CMK (cell line): ENCODE measurements at places on chromosomes 13 and 19.

- DNase-seq, result no peak
Measured at GRCh38 chr13:103218253-103218652, 152.0 kb upstream of the SLC10A2 start.

- DNase-seq, result no peak
Measured at GRCh38 chr19:2618611-2619010, 83.9 kb downstream of the GNG7 start.

- DNase-seq, result no peak
Measured at GRCh38 chr13:58706421-58706820, 1074.9 kb downstream of the PCDH17 start.

DNA sequence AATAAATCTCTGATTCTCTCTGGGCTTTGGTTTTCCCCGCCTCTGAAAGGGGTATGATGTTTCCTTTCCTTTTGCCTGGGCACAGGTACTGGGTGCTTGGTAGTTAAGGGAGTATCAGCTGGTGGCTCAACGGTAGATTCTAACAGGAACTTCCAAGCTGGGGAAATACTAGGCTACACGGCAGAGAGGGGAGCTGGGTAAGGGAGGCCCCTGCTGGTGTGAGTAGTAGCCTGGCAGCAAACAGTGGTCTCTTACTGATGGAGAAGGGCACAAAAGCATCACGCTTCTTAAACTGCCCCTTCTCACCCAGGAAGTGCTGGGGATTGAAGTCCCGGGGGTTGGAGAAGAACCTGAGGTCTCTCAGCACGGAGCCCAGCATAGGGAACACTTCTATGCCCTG is 26.9 kb upstream of the CYP2A7 start:
- no peak for DNase-seq

DNA sequence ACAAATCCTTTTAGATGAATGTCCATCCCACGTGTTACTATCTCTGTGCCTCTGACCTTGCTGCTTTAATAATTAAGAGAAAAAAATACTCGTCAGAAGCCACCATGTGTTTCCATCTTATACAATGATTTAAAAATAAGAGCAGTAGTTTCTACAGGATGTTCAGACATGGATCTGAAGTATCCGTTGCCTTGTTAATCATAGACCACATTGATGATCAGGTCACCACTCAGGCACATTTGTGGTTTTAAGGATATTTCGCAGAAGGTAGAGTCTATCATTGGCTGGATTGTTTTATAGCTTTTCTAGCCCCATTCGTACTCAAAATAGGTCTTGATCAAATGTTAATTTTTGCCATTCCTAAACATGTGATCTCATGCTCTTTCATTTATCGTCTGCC is 710.0 kb upstream of the ARGLU1 start:
- DNase-seq, result no peak

GRCh38 chr13:31686670-31687425 is 52.5 kb upstream of the RXFP2 start:
- no peak for DNase-seq

GRCh38 chr19:31531326-31531725 is 182.1 kb upstream of the TSHZ3 start:
- no peak for DNase-seq

- DNase-seq, result no peak
Measured at GRCh38 chr13:94583926-94584325, 12.0 kb downstream of the TGDS start.

- no peak for DNase-seq
Measured at GRCh38 chr13:46387064-46387851, at the start of gene RUBCNL. TSS of gene RUBCNL (minus strand) at chr13:46387252. CDS start at chr13:46372475, 14,777 bp downstream.

DNA sequence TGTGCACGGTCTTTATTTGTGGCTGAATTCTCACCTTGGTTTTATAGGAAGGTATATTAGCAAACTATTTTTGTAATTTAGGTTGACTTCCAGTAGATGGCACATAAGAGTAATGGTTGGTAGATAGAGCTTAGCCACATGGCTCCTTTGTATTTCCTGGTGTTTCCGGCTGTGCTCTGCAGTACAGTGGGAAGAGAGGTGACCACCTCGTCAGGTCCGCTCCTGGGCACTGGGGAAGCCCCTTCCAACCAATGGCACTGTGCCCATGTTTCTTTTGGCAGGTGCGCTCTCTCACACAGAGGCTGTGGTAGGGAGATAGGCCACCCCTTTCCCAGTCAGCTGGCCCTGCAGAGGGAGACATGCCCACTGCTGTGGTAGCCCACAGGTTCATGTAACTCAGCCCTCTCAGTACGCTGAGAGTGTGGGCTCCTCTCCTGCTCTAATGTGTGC is 74.3 kb upstream of the ATP12A start:
- no peak for DNase-seq

DNA sequence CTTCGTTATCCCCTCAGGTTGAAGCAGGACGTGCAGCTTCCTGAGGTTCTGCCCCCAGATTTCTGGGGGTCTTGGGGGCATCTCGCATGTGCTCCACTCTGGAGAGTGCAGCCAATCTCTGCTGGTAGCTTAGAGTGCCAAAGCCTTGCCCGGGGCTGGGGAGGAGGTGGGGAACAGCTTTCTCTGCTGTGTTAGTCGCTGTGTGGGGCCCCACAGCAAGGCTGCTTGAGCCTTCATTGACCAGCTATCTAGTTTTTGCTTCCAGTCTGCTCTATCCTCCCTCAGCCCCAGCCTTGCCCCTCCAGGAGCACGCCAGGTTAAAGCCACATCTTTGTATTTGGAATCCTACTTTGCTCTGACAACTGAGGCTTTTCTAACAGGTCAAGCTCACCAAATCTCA is 32.0 kb upstream of the MEDAG start:
- no peak for DNase-seq

GRCh38 chr19:10452726-10453618 is 32.6 kb downstream of the PDE4A start:
- no peak for DNase-seq

- peak; percentile 90 for DNase-seq
Measured at GRCh38 chr19:12544401-12544876, 6.8 kb downstream of the ZNF564 start.

DNA sequence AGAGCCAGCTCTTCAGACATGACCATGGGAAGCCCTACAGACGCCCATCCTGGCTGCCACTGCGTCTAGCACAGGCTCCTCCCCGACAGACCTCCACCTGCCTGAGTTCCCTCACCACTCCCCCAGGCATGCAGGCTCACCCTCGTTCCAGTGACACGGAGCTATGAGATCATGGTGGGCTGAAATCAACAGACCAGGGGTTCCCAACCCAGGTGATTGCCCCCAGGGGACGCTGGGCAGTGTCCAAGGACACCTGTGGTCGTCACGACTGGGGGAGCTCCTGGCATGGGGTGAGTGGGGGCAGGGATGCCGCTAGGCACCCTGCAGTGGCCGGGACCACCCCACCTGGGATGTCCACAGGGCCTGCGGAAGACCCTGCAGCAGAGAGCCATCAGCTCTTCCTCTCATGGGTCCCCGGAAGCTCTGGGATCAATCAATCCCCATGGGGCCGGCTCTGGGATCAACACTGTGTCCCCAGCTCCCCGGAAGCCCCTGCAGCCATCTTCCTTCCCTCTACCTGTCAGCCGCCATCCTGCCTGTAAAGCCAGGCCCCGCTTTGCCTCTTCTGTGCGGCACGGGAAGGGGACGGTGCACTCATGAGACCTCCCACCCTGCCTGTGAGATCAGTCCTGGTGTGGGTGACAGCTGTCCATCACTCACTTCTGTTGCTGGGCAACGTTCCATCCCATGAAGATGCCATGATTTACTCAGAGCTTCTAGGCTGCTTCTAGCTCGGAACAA is 12.8 kb upstream of the MADCAM1 start:
- DNase-seq, result no peak

GRCh38 chr13:109021558-109021957 is 392.1 kb downstream of the MYO16 start:
- no peak for DNase-seq

DNA sequence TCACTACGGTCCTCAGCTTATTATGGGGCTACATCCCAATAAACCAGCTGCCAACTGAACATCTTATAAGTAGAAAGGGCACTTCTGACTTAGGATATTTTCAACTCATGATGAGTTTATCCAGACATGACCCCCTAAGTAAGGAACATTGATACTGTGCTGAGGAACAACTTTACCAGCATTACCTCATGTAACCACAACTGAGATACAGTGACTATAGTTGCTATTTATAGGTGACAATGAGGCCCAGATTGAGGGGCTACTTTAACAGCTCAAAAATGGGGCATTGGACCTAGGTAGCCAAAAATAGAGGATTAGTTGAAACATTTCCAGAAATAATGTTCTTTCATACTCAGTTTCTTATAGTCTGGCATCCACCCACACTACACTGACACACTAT is 26.8 kb downstream of the SKA3 start:
- DNase-seq, result no peak

DNA sequence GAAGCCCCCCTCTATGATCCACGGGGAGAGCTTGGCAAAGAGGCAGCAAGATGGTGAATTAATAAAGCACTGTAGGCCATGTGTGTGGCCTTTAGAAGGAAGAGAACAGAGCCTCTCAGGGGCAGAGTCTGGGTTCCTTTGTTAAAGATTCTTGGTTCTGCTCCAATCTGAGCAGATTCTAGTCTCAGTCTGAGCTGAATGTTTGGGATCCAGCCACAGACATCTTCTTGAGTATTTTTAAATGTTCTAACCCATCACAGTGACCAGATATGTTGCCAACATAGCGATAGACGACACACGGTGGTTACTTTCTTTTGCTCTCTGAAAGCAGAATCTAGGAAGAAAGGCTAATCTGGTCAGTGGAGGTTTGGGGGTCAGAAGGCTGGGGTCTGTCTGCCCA is 147.5 kb upstream of the GPR12 start:
- no peak for DNase-seq
